Activated CD4-positive, alpha-beta T cell treated with anti-CD3 and anti-CD28 coated beads, Interleukin-2, amount 50 U/mL, for 4 hours (primary cell): ENCODE measurements at places on chromosomes 5 and 9.

DNA sequence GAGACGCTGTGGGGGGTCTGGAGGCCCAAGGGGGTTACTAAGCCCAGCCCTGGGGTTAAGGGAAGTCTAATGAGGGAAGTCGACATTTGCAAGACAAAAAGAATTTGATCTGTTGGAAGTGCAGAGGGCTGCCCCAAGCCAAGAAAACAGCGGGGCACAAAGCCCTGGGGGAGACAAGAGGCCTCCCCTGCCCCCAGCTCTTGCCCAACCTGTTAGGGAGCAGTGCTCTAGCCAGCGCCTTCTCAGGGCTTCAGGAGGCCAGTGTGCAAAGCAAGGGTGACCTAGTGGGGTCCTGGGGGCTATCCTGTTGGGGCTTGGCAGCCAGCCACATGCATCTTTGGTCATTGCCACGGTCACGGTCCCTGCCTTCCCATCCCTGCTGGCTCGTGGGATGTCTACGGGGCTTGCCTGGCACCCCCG is 25.2 kb downstream of the GFI1B start:
- DNase-seq = no peak

DNA sequence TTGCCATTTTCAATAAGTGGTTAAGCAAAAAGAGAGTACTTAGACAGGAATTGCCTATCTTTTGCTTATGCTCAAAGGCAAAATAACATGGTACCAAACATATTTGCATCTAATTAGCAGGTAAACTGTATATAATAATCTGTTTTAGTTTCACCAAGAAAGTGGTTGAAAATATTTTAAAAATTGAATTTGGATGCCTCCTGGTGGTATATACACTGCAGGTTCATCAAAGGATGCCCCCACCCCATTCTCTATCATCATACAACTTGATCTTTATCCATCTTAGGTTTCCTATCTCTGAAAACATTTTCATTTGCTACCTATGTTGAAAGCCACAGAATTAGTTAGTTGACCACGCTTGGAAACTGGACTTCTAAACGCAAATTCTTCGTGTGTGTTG is 47.0 kb upstream of the MROH2B start:
- DNase-seq = no peak

GRCh38 chr9:84845956-84846900 is 176.7 kb downstream of the NTRK2 start:
- no peak for DNase-seq

GRCh38 chr9:130240410-130241197 is 25.0 kb upstream of the HMCN2 start:
- peak; percentile 15 for DNase-seq

GRCh38 chr5:73867345-73868335 is 241.6 kb downstream of the ARHGEF28 start:
- DNase-seq = no peak

DNA sequence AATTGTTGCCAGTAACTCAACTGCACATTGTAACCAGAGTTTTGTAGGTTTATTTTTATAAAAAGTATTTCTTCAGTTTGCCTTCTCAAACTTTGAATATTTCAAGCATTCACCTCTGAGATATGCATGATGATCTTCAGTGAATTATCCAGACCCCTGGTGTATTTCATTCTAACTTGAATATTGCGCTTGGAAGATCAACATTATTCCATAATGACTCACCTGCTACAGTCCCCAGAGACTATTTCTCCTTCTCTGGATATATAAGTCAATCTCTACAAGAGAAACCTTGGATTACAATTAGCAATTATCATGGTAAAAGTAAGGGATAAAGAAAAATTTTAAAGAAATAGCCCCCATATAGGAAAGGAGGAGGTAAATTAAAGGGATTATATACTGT is 1041.0 kb downstream of the TLE1 start:
- no peak for DNase-seq

DNA sequence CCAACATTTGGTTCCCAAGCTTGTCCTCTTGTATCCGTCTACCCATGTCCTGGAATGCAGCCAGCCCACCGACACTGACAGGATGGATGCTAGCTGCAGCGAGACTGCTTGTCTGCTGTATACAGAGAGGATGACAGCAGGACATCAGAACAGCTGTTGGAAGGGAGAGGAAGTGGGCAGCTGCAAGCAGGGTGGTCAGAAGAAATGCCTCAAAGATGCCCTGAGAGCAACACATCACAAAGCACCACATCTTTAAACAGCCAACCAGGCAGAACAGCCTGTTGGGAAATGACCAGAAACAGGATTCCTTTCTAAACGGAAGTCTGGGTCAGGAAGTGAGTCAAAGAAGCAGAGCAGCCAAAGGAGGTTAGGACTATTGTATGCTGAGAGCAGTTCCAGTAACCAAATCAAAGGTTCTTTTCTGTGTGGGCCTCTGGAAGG is 219.1 kb downstream of the NDUFS4 start:
- DNase-seq = no peak

GRCh38 chr9:96056226-96056625 is 180.7 kb downstream of the ERCC6L2 start:
- no peak for DNase-seq

- no peak for DNase-seq
These were observed 12.7 kb downstream of the PTPDC1 start for GRCh38 chr9:94096819-94097577.

- DNase-seq = no peak
These were observed 159.5 kb downstream of the RAPGEF6 start for GRCh38 chr5:131475541-131475941.

GRCh38 chr5:105638437-105638836 is 2032.3 kb downstream of the EFNA5 start:
- no peak for DNase-seq

GRCh38 chr9:112789473-112789872 is 38.9 kb downstream of the SNX30 start:
- DNase-seq = no peak

DNA sequence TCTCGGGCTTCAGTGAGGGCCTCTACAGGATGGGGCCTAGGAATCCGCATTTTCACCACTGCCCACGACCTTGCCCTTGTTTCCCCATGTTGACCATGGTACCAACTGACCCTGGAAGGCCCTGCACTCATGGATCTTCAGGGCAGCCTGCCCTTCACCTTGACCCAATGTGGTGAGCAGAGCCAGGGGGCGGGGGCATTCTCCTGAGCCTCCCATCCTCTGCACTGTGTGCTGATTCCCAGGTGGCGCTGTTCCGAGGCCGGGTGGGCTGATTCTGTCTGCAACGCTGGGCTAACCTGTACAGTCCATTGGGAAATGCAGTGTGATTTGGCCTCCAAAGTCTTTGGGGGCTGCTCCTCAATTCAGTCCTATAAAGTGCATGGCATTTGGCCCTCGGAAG is 68.7 kb downstream of the SHB start:
- no peak for DNase-seq

GRCh38 chr5:58851571-58851970 is 268.7 kb downstream of the RAB3C start:
- DNase-seq = no peak

DNA sequence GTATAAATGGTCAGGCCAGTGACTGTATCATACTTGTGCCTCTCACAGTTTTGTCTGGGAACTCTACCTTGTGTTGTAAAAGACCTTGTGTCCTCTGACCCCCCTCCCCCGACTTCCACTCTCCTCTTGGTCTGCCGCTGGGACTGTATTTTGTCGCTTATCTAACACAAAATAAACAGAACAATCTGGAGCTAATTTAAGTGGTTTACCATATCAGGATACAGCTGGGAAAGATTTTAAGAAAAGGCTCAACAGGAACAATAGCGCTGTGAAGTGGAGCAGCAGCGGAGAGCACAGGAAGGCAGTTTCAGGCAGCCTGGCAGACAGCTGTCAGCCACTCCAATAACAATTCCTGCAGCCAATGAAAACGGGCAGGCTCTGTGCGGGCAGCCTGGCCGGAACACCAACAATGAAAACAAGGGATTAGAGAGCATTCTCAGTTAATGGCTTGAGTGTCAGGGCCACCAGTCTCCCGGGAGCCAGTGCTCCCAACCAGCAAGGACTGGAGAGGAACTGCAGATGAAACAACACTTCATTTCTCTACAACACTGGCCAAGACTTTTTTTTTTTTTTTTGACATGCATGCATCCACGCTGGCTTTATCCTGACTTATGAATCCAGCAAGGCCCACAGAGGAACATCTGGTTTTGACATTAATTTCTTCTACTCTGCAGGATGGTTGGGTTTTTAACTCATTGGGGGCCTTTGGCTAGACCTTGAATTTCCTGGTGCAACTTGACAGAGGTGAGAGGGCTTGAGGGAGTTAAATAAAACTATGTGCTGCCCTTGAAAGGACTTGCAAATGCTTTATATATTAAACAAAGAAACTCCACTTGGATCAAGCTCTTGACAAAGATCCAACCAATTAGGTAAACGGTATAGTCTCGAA is 76.7 kb downstream of the ARSB start:
- DNase-seq = no peak

DNA sequence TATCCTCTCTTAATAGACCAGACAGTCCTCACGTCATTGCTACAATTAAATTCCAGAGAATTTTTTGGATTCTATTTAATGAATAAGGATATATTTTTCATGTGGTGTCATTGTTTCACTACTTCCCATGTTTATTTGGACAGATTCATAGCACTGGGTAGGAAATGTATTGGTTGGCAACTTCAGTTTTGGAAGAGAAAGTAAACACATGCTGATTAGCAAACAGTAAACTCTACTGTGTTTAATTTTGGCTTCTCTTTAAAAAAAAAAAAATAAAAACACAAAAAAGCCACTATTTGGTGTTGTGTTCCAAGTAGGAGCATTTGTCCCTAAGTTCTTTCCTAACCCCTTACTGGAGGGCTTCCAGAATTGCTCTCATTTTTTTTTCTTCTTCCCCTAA is 77.3 kb downstream of the NFIB start:
- DNase-seq = no peak

DNA sequence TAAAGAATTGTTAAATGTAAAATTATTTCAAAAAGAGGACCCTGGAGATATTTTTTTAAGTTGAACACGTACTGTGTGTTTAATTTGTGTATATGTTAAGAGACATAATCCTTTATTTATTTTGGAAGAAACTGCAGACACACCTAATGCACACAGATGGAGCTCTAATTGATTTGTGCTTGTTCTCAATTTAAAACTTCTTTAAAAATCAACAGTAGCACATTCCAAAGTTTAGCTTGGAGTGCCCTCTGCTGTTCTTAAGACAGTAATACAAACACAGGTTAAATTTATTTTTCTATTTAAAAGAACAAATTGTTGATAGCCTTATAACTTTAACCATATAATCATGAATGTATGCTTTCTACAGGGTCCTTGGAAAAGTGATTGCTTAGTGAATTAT is 277.6 kb upstream of the ADAMTS16 start:
- DNase-seq = no peak

- no peak for DNase-seq
These were observed 18.4 kb downstream of the GLRA1 start for GRCh38 chr5:151906246-151906645.

DNA sequence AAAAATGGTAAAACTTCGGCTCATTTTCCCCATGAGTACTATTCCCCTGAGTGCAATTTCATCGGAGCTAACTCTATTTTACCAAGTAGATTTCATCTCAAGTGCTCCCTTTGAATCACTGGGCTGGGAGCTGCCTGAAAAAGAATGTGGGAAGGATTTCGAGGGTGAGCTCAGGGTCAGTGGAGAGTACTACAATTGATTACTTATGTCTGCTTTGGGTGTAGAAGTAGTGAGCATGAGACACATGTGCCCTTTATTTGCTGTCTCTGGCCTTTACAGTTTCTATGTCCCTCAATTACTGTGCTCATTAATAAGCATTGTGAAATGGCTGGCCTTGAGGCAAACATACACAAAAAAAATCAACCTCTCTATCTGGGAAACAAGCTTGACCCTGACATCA is 172.7 kb upstream of the RFX3 start:
- no peak for DNase-seq

- no peak for DNase-seq
These were observed 58.6 kb downstream of the LPAR1 start for GRCh38 chr9:110979636-110980035.

- DNase-seq = no peak
These were observed 75.3 kb downstream of the ADAMTS2 start for GRCh38 chr5:179269781-179270543.

DNA sequence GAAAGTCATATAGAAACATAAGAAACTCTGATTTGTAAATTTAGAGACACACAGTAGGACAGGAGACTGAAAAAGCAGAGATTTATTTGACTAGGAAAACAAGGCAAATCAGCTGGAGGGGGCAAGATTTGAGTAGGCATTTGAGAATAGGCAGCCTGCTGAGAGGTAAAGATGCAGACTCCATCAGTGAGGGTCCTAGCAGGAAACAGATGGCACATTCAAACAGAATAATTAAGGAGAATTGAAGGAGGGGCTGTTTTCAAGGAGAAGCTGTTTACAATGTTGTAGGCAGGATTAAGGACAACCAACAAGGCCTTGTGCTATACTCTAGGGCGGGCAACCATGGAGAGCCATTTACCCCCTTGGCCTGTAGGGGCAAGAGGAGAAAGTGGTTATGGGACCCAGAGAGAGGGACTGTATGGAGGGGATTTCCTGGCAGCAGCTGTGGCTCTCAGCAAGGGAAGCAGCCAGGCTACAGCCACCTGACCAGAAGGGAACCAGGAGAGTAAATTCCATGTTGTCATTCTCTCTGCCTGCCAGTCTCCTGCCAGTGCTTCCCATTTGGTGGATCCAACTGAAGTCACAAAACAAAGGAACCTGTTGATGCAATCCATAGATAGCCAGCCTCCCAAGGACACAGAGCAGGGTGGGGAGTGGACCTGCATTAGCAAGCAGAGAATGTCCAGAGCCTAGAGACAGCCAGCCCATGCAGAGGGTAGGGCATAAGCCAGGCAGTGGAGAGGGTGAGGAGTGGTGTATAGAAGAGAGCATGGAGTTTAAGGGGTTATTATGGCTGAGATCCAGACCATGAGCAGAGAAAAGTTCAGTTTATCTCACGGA is 38.2 kb downstream of the PAPPA start:
- DNase-seq = no peak

GRCh38 chr5:107451028-107451427 is 219.7 kb downstream of the EFNA5 start:
- no peak for DNase-seq

- no peak for DNase-seq
These were observed 46.0 kb downstream of the ALDH1A1 start for GRCh38 chr9:72906810-72907209.

GRCh38 chr5:131943916-131944315 is 1.5 kb downstream of the MEIKIN start:
- no peak for DNase-seq

DNA sequence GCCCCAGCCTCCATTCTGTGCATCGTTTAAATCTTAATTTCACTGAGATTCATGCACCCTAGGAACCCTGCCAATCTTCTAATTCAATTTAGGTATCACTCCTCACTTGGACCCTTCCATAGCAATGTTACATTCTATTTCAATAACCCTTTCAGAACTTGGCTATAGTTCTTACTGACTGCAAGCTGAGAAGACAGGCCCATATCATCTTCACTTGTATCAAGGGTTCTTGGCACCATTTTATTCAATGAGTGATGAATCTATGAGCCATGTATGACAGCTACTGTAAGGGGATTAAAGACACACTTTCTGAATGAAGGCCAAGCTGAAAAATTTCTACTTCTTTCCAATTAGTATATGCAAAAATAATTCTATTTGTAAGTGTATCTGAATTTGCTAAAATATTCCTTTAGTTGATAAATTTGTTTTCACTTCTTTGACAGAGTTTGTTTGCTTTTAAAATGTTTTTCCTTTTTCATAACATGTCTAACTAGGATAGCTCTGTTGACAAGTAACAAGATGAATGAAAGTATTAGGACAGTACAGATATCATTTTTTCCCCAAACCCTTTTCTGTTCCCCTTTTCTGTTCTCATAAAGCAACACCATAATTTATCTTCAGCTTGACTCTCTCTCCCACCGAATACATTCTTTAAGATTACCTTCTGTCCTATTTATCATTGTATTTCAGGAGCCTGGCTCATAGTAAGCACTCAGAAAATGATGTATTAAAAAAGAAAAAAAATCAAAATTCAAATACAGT is 9.6 kb downstream of the ITGA2 start:
- no peak for DNase-seq
